ENCODE measurements at places on chromosomes 3 and 15. TPM values are rescaled to one million over a fixed set of nuclear protein-coding genes. Genes with fewer than 3 reads are reported as not detected.

The ROPN1 gene
- total RNA-seq, result 6.1 TPM

The WDR93 gene
- 1.0 TPM for total RNA-seq

DNA sequence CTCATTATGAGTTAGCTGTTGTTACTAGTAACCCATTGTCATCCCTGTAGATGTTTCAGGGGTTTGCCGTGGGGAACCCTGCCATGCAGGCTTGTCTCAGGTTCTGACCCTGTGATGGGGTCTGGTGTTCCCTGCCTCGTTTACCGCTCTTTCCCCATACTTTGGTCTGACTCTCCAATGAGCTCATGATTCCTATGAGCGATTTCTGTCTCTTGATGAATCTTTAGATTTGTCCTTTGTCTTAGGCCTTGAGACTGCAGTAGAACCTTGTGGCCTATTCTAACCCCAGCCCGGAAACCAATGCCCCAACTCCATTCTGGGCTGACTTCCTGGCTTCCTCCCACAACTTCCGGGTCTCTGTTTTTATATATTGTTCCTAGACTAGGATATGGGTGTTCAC, 11.3 kb upstream of the IQGAP1 start:
- H3K27ac ChIP-seq, result no peak overlapping the region
- no peak for DNase-seq
- no peaks in the 10 kb centered on the region for H3K27me3 ChIP-seq

GRCh38 chr3:10647376-10647775, 142.0 kb upstream of the ATP2B2 start:
- no peaks in the 10 kb centered on the region for H3K36me3 ChIP-seq
- no peak overlapping the region for H3K4me3 ChIP-seq
- no peaks in the 10 kb centered on the region for H3K4me1 ChIP-seq
- DNase-seq, result no peak

DNA sequence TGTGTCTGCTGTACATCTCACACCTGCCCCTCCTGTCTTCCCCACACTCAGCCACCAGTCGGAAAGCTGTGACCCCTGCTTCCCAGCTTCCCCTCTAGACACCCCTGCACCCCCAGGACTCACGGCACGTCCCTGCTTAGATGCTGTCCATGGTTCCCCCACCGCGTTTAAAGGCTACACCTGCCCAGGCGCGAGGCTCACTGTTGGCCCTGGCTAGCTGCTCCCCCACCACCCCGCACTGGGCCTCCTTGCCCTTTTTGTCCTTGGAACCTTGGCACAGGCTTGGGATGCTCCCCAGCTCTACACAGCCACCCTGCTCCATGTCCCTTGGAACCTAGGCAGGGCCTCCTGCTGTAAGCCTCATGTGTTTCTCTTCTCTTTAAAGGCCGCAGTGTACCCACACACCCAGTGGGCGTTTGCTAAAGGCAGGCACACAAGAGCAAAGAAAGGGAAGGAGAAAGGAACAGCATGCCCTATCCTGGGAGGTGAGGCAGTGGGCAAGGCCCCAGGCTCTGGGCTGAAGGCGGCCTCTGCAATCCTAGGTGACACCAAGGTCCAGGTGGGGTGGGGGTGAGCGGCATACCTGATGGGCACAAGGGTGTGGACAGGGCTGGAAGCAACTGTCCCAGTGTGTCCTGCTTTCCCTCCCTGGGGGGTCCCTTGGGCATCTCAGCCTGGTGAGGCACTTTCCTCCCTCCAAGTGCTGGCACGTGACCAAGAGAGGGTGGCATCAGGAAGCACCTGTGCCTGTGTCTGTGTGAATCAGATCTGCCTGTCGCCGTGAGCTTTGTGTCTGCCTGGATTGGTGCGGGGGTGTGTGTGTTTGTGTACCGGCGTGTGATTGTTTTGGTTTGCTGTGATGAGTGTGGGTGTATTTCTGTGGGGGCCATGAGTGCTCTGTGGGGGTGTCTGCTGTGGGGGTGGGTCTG, 54.4 kb downstream of the TPRA1 start:
- no peaks in the 10 kb centered on the region for H3K36me3 ChIP-seq
- no peak overlapping the region for H3K27ac ChIP-seq
- no peaks in the 10 kb centered on the region for H3K27me3 ChIP-seq
- H3K4me1 ChIP-seq, result no peaks in the 10 kb centered on the region
- no peak overlapping the region for H3K4me3 ChIP-seq
- DNase-seq, result no peak

DNA sequence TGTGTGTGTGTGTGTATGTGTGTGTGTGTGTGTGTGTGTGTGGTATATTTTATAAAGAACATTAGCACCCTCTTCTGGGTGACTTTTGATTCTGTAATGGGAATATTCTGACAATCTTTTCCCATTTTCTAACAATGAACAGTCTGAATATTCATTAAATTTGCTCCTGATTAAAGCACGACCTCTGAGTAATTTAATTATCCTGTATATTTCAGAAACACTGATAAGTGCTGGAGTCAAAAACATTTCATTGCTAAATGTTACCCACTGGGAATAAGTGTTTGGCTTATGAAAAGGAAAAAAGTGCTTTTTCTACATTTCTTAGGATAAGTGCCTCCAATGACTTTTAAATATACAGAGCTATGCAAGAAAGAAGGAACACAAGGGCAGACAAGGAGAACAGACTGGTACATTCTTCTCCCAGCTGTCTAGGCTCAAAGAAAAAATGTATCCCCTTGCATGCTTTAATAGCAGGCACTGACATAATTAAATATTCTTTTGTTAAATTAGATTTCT, 32.3 kb upstream of the SYNPR start:
- H3K27me3 ChIP-seq, result no peaks in the 10 kb centered on the region
- H3K36me3 ChIP-seq, result no peaks in the 10 kb centered on the region
- H3K4me3 ChIP-seq, result no peak overlapping the region
- DNase-seq, result no peak
- H3K27ac ChIP-seq, result no peak overlapping the region

The CLSTN2 gene
- 75.5 TPM for total RNA-seq

DNA sequence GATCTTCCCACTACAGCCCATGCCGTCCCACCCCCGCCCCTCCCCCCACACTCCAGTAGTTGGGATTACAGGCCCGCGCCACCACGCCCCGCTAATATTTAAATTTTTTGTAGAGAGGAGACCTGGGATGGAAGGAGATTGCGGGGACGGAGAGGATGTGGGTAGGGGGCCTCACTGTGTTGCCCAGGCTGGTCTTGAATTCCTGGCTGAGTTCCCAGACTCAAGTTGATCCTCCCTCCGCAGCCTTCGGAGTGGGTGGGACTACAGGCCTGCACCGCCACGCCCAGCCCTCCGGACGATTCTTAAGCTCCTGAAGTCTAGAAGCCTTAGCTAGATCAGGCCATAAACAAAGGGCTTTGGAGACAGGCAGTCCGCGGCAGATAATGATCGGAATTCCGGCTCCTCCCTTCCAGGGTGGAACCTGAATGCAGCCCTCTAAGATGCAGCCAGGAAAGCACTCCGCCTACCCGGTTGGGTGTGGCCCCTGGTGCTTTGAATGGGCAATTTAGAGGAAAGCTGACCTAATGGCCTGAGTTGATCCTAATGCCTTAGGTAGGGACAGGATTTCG, at the start of gene DPPA2:
Gene DPPA2 (minus strand): TSS at position 356 of the 569 bp plus-strand sequence. CDS start 1,975 bp downstream, outside the sequence.
- no peaks in the 10 kb centered on the region for H3K27me3 ChIP-seq
- H3K36me3 ChIP-seq, result no peaks in the 10 kb centered on the region
- H3K4me1 ChIP-seq, result no peaks in the 10 kb centered on the region
- no peak for DNase-seq
- no peak within 1 kb of the TSS for H3K27ac ChIP-seq
- no peak within 1 kb of the TSS for H3K4me3 ChIP-seq

DNA sequence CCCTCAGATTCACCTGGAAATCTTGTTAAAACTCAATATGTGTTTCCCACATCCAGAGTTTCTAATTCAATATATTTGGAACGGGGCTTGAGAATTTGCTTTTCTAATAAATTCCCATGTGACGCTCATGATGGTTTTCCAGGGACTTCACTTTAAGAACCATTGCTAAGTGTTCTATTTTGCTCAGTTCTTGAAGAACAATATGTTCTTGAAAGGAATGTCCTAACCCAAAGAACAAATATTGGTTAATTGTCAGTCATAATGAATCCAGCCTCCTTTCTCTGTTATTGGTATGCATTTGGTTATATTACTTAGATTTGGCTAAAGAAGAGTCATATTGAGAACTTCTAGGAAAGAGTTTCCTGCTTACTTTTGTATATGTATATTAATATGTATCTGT, 4.4 kb upstream of the PLSCR2 start:
- H3K4me3 ChIP-seq, result no peak overlapping the region
- H3K36me3 ChIP-seq, result no peaks in the 10 kb centered on the region
- no peaks in the 10 kb centered on the region for H3K27me3 ChIP-seq

The SAMD7 gene
- not detected for total RNA-seq

The MAP3K13 gene
- total RNA-seq, result 23.9 TPM

The PRKCD gene
- 36.8 TPM for total RNA-seq

- no peak overlapping the region for H3K27ac ChIP-seq
- no peaks in the 10 kb centered on the region for H3K4me1 ChIP-seq
- no peaks in the 10 kb centered on the region for H3K36me3 ChIP-seq
- no peaks in the 10 kb centered on the region for H3K27me3 ChIP-seq
Measured at GRCh38 chr3:145355206-145355605, 805.8 kb downstream of the PLOD2 start.

The LYZL4 gene
- not detected for total RNA-seq

GRCh38 chr3:13947912-13948311, 68.0 kb upstream of the WNT7A start:
- H3K27ac ChIP-seq, result no peak overlapping the region
- H3K36me3 ChIP-seq, result no peaks in the 10 kb centered on the region
- no peak for DNase-seq
- no peaks in the 10 kb centered on the region for H3K4me1 ChIP-seq
- H3K27me3 ChIP-seq, result no peaks in the 10 kb centered on the region
- no peak overlapping the region for H3K4me3 ChIP-seq

The STRIT1 gene
- total RNA-seq, result 0.32 TPM

The DUOXA1 gene
- 1.0 TPM for total RNA-seq

The GOLGA8F gene
- total RNA-seq, result not detected
